Brain pericyte (primary cell): ENCODE measurements at places on chromosomes 13 and 19.

- no peak for DNase-seq
Measured at GRCh38 chr13:32264407-32264806, 50.8 kb downstream of the ZAR1L start.

DNA sequence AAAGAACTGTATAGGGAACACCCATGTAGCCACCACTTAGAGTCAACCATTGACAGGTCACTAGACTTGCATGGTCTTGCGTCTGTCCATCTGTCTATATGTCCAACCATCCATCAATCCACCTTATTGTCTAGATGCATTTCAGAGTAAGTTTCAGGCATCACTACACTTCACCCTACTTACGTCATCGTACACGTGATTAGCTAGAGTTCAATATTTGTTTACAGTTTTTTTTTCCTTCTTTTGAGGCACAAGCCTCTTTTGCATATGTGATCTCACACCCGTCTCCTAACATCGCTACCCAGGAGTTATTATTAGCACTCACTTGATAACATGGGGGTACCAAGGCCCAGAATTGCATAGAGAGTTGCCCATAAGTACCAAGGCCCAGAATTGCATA, 6.9 kb downstream of the CACNG7 start:
- no peak for DNase-seq

- no peak for DNase-seq
Measured at GRCh38 chr13:75782985-75783384, 146.9 kb downstream of the LMO7 start.

DNA sequence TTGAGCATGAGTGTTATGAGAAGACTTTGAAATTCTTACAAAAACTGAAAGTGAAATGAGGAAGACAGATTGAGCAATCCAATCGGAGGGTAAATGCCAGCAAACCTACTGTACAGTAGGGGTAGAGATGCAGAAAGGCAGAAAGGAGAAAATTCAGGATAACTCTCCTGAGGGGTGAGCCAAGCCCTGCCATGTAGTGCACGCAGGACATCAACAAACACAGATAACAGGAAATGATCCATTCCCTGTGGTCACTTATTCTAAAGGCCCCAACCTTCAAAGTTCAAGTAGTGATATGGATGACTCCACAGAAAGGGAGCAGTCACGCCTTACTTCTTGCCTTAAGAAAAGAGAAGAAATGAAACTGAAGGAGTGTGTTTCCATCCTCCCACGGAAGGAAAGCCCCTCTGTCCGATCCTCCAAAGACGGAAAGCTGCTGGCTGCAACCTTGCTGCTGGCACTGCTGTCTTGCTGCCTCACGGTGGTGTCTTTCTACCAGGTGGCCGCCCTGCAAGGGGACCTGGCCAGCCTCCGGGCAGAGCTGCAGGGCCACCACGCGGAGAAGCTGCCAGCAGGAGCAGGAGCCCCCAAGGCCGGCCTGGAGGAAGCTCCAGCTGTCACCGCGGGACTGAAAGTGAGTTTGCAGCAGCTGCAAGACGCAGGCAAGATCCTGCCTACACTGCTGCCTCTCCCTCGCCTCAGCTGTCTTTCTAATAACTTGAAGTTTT, at the start of gene TNFSF13B:
Gene TNFSF13B, plus strand, starts transcription at position 118 of the 728 bp plus-strand sequence. Its CDS starts 178 bp downstream, at position 296.
- no peak for DNase-seq

- DNase-seq, result no peak
Measured at GRCh38 chr19:33391631-33392249, 18.2 kb downstream of the CEBPG start.

GRCh38 chr13:43156916-43157315, 133.5 kb downstream of the DNAJC15 start:
- no peak for DNase-seq

DNA sequence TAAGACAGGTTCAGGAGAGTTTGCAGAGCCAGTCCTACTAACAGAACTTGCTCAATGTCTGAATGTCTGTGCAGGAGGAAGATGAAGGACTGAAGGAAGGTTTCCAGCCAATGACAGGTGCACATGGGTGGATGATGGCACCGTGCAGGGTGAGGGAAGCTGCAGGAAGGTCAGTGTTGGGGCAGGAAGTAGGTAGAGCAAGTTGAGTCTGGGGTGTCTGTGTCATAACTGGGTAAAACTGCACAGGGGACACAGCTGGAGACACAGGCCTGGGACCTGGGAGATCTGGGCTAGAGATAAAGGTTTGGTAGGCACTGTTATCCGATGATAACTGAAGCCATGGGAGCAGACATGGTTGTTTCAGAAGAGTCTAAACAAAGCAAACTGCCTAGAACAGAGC, 116.9 kb downstream of the USP12 start:
- no peak for DNase-seq
